Smooth muscle cell of bladder (primary cell): ENCODE measurements at places on chromosomes 2 and 18. TPM values are rescaled to one million over a fixed set of nuclear protein-coding genes. Genes with fewer than 3 reads are reported as not detected.

Gene SERPINB12
- total RNA-seq, result not detected in 2 replicates

Gene LRRC30
- not detected in 2 replicates for total RNA-seq

Gene USP34
- total RNA-seq, result 87.6 and 103 TPM in 2 replicates

Gene ARMC9
- 55.5 and 72.9 TPM in 2 replicates for total RNA-seq

Gene IL36B
- not detected in 2 replicates for total RNA-seq

Gene ACMSD
- total RNA-seq, result under 0.01 TPM in 1 of 2 replicates, not detected in the other

Gene DYSF
- 0.14 and 0.65 TPM in 2 replicates for total RNA-seq

Gene DLGAP1
- total RNA-seq, result 0.09 and 0.14 TPM in 2 replicates

Gene ANKRD36
- total RNA-seq, result 18.8 and 19.5 TPM in 2 replicates

Gene NETO1
- total RNA-seq, result not detected in 2 replicates

Gene COBLL1
- total RNA-seq, result 4.4 and 8.0 TPM in 2 replicates

Gene VWA3B
- under 0.01 and 0.09 TPM in 2 replicates for total RNA-seq

Gene HRH4
- total RNA-seq, result under 0.01 and 0.18 TPM in 2 replicates

Gene ADGRF3
- under 0.01 TPM in 2 replicates for total RNA-seq

Gene ANKRD30BL
- not detected in 2 replicates for total RNA-seq

Gene MOCOS
- 10.9 and 11.0 TPM in 2 replicates for total RNA-seq

Gene SERPINB13
- not detected in 2 replicates for total RNA-seq

Gene AKAIN1
- total RNA-seq, result not detected in 2 replicates

Gene POTEC
- total RNA-seq, result under 0.01 TPM in 1 of 2 replicates, not detected in the other

Gene ASXL3
- total RNA-seq, result 0.43 and 0.46 TPM in 2 replicates

Gene SLC16A14
- 3.3 and 4.1 TPM in 2 replicates for total RNA-seq

Gene DIS3L2
- 16.0 and 16.4 TPM in 2 replicates for total RNA-seq

Gene UGT1A10
- 0.43 and 0.83 TPM in 2 replicates for total RNA-seq

Gene PROC
- total RNA-seq, result not detected in 2 replicates
